Liver (tissue), 10 donors: ENCODE measurements at places on chromosomes 1 and 21. TPM values are rescaled to one million over a fixed set of nuclear protein-coding genes. Genes with fewer than 3 reads are reported as not detected.

GRCh38 chr1:88169139-88169538 lies 514.9 kb upstream of the PKN2 start:
- peaks cover 2% of the 10 kb centered on the region for H3K4me1 ChIP-seq
- DNase-seq, result no peak
- H3K36me3 ChIP-seq, result no peaks in the 10 kb centered on the region
- no peaks in the 10 kb centered on the region for H3K27me3 ChIP-seq
- H3K4me3 ChIP-seq, result no peak overlapping the region
- H3K27ac ChIP-seq, result no peak overlapping the region

ITLN2 gene
- total RNA-seq, result 0.50 TPM

GNAT2 gene
- total RNA-seq, result 0.17 TPM

DNA sequence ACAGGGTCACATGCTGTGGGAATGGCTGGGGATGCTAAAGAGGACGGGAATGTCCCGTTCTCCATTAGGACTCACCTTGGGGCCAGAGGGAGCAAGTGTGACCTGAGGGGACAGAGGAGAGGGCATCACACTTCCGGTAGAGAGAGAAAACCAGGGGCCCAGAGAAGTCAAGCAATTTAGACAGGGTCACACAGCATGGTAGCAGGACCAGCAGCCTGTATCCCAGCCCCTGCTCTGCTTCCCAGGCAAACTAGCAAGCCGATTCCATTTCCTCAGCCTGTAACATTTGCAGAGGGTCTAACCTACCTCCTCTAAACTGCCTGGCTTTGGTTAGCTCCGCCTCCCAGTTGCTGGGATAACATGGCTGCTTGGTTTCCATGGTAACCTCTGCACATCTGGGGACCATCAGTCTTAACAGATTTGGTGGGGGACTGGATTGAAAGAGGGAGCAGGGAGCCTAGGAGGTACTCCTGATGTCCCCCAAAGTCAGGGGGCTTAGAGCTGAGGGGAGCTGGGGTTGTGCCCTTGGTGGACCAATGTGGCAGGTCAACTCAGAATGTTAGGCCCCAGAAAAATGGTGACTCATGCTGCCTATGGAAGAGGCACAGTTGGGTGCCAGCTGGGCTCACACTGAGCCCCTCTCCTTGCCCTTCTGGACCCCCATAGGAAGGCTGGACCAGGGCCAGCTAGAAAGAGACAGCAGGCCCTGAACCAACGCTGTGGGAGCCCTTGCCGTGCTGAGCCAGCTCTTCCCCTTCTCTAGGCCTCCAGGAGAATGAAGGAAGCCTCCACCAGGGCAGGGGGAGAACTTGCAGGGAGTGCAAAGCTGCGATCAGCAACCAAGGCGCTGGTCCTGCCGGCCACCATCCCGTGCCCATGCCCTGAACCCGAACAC lies 9.5 kb downstream of the COL16A1 start:
- H3K4me3 ChIP-seq, result no peak overlapping the region
- H3K4me1 ChIP-seq, result no peaks in the 10 kb centered on the region

GRCh38 chr21:35780983-35781382 lies 279.3 kb downstream of the SETD4 start:
- H3K4me3 ChIP-seq, result no peak overlapping the region
- no peaks in the 10 kb centered on the region for H3K36me3 ChIP-seq
- H3K4me1 ChIP-seq, result peaks cover 3% of the 10 kb centered on the region
- no peaks in the 10 kb centered on the region for H3K27me3 ChIP-seq
- H3K27ac ChIP-seq, result no peak overlapping the region

GRCh38 chr21:26207021-26207420 lies 36.5 kb upstream of the APP start:
- no peak overlapping the region for H3K4me3 ChIP-seq
- H3K4me1 ChIP-seq, result no peaks in the 10 kb centered on the region
- no peak overlapping the region for H3K27ac ChIP-seq

- no peak overlapping the region for H3K4me3 ChIP-seq
- no peaks in the 10 kb centered on the region for H3K27me3 ChIP-seq
- no peaks in the 10 kb centered on the region for H3K4me1 ChIP-seq
- H3K27ac ChIP-seq, result no peak overlapping the region
- no peaks in the 10 kb centered on the region for H3K36me3 ChIP-seq
These were observed 32.1 kb downstream of the IL12RB2 start for GRCh38 chr1:67339623-67340343.

CLIC4 gene
- 40.7 TPM for total RNA-seq

DNA sequence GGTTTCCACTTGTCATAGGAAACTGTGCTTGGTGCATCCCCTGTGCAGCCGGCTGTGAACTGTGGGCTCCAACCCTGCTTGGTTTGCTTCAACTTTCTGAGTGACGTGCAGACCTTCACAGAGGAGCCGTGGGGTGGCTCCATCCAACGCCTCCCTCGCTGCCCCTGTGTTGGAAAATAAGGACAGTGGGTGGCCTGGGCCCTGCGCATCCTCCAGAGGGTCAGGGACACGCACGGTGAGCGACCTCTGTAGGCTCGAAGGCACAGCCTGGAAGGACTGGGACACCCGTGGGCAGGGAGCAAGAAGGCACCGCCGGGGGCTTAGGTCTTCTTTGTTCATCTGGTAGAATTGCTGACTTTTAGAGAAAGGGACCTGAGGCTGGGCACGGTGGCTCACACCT lies 6.5 kb upstream of the FAAP20 start:
- no peak overlapping the region for H3K27ac ChIP-seq
- peaks cover 31% of the 10 kb centered on the region for H3K4me1 ChIP-seq
- H3K36me3 ChIP-seq, result no peaks in the 10 kb centered on the region
- DNase-seq, result no peak

BMP8B gene
- total RNA-seq, result 0.08 TPM

GRCh38 chr21:37829447-37829846 lies 86.8 kb downstream of the KCNJ6 start:
- DNase-seq, result no peak
- peaks cover 7% of the 10 kb centered on the region for H3K4me1 ChIP-seq
- H3K27ac ChIP-seq, result peak overlapping the region; percentile 79
- H3K36me3 ChIP-seq, result no peaks in the 10 kb centered on the region
- no peak overlapping the region for H3K4me3 ChIP-seq
- H3K27me3 ChIP-seq, result no peaks in the 10 kb centered on the region

SPRR5 gene
- not detected for total RNA-seq
